NK-92 treated with Interleukin-12 subunit alpha and Interleukin-12 subunit beta, amount 100 ng/mL, for 24 hours (cell line): ENCODE measurements at places on chromosomes 16 and 17.

DNA sequence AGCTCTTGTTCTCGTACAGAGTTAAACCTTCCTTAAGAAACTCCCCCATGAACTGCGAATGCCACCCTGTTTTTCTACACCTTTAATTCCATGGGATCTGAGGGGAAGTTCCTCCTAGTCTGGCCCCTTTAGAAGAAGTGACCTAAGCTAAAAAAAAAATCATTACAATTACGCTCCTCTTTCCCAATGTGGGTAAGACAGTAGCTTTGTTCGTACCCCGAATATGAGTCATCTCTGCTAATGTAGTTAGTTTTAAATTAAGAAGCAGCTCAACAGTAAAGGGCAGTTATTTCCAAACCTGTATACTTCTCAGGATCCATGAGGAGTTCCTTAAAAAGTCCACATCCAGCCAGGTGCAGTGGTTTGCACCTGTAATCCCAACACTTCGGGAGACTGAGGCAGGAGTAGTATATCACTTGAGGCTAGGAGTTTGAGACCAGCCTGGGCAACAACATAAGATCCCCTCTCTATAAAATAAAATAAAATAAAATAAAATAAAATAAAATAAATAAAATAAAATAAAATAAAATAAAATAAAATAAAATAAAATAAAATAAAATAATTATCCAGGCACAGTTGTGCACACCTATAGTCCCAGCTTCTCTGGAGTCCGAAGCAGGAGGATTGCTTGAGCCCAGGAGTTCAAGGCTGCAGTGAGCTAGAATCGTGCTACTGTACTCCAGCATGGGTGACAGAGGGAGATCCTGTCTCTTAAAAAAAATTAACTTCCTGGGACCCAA is 26.1 kb downstream of the RCVRN start:
- no peak for DNase-seq

DNA sequence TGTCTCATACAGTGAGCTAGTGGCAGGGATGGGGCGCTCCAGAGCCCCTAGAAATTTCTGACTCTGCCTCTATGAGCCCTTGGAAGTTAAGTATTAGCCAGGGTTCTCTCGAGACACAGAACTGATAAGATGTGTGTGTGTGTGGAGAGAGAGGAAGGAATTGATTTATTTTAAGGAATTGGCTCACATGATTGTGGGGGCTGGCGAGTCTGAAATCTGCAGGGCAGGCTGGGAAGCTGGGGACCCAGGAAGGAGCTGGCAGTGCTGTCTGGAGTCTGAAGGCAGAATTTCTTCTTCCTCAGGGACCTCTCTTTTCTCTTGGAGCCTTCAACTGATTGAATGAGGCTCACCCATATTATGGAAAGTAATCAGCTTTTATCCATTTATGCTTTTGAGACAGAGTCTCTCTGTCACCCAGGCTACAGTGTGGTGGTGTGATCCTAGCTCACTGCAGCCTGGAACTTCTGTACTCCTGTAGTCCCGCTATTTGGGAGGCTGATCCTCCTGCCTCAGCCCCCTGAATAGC is 16.8 kb downstream of the LRRC75A start:
- no peak for DNase-seq

GRCh38 chr17:19242926-19243325 is 5.8 kb downstream of the EPN2 start:
- no peak for DNase-seq

GRCh38 chr16:66690106-66690847 is 6.3 kb downstream of the CMTM4 start:
- no peak for DNase-seq

GRCh38 chr17:18859256-18859655 is 1.3 kb downstream of the PRPSAP2 start:
- DNase-seq, result no peak

DNA sequence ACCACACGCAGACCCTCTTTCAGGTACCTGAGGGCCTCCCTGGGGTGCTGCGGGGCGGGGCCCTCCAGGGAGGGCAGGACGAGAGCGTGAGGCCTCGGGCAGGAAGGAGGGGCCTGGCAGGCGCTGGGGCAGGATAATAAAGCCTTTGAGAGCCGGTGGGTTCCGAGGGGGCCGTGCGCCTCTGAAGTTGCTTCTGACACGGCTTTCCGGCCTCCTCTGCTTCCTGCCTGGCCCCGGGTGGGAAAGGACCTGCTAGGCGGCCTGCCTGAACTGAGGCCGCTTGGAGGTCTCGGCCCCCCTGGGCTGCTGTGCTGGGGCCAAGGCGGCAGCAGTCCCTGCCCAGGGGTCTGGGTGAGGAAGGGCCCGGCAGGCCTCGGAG is 10.4 kb downstream of the CENPX start:
- no peak for DNase-seq

- no peak for DNase-seq
These were observed 177.7 kb downstream of the TMEM132E start for GRCh38 chr17:34757106-34757505.

- DNase-seq, result no peak
These were observed 5.2 kb upstream of the CDC42EP4 start for GRCh38 chr17:73316919-73317505.

DNA sequence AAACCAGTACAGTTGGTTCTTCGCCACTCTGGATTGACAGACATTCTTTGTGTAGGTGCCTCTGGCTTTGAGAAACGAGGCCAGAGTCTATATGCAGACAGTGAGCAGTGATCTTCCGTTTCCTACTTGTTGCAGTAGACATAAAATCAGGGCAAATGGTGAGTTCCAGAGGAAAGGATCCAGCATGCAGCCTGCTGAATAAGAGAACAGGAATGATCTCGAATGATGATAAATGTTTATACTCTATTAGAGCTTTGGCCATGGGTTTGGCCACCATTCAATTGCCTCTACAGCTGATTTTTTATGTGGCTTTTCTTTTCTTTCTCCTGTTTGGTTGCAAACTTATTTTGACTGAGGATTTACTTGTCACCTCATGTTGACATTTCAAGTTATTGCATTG is 286.7 kb downstream of the IRX3 start:
- DNase-seq, result no peak

DNA sequence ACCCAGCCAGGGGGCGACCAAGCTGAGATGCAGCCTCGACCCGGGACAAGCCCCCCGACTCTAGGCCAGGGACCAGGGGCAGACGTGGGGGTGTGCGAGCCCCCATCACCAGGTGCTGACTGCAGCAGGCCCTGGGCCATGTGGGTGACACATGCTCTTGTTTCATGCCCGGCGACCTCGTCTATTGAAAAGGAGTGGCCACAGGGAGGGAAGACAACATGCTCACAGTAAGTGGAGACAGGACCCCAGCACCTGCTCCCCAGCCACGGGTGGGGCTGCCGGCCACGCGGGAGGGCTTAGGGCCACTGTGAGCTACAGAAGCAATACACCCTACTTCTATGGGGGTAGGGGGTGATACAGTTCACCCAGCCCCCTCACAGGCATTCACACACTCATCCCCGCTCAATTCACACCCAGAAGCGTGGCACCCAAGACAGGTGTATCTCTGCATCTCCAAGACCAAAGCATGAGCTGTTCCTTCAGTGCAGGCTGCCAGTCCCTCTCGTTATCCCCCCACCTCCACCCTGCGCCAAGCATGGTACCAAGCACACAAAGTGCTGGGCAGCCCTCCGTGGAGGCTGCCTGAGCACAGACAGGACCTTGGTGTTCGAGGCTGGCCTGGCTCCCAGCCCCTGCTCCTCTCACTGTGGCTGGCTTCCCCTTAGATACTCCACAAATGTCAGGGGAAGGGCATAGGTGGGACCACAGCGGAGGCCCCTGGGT is 13.6 kb downstream of the VASN start:
- DNase-seq, result no peak

DNA sequence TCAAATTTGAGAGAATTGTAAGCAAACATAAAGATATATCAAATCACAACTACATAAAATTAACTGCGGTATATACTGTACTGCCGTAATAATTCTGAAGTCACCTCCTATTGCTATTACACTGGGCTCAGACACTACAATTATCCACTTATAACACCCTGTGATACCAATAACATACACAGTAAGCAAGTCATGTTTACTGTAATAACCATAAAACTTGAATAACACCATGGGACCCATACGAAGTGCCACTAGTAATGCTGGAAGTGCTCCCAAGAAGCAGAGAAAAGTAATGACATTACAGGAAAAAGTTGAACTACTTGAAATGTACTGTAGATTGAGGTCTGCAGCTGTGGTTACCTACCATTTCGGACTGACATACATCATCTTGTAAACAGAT is 24.0 kb downstream of the CMC2 start:
- DNase-seq, result no peak

DNA sequence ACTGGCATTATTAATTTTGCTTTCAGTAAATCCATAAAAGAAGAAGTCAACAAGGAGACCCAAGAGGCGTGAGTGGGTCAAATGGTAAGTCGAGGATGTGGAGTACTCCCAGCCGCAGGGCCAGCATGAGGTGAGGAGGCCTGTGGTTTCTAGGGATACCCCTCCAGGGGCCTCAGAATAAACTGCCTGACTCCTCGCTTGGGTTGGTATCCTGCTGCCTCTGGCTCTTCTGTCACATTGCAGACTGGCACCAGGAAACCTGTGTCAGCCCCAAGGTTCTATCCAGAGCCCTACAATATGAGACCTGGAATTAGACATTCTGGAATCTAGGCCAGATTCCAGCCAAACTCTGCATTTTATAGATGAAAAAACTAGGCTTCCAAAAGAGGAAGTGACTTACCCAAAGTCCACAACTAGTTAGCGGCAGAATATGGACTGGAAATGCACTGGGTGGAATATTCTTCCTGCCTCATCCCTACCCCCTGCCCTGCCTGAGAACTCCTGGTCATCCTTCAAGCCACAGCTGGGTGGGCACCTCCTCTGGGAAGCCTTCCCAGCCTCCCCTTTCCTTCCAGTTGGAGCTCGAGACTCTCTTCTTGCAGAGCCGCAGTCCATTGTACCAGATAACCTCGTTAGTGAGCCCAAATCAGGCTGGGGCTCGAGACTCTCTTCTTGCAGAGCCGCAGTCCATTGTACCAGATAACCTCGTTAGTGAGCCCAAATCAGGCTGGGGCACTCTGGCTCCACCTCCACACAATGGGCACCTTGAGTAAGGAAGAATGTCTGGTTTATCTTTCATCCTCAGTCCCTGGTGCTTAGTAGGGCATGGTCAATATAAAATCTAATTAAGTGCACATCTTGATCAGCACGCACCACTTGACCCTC is 22.6 kb downstream of the C17orf67 start:
- DNase-seq, result no peak

GRCh38 chr16:70255574-70255973 is 3.8 kb upstream of the EXOSC6 start:
- DNase-seq, result no peak

DNA sequence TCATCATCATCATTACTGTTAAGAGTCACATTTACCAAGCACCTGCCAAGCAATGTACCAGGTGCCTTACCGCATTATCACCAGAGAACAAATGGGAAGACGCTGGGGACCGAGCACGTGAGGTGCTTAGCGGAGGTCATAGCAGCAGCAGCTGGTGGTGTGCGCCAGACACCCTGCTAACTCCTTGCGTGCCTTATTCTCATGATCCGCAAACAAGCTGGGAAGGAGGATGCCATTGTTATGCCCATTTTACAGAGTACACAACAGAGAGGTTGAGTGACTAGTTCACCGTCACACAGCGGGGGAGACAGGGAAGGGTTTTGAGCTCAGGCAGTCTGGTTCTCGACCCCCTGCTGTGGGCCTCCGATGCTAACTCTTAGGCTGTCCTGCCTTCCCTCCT is 7.3 kb downstream of the ATP2A3 start:
- no peak for DNase-seq

DNA sequence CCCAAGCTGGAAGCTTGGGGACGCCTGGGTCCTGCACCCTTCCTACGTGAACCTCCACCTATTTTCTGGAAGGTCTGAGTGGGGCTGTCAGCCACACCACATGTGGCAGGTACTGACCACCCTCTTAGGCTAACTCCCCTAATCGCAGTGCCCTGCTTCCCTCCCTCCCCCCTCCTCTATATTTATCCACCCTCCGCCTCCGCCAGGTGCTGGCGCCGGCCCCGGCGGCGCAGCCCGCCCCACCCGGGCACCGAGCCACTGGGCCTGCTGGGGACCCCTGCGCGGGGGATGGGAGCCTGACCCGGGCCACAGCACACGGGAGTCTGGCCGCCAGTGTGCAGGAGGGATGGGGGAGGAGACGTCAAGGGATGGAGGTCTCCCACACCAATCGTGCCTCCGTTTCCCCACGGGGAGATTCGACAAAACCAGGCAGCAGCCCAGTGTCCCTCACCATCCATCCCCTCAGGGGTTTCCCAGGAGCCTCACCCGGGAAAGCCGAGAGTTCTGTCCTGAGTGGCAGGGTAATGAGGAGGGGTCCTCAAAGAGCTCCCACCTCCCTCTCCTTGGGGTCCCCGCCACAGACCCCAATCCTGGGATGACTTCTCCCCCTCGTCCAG is 1.3 kb downstream of the PLEKHH3 start:
- no peak for DNase-seq

DNA sequence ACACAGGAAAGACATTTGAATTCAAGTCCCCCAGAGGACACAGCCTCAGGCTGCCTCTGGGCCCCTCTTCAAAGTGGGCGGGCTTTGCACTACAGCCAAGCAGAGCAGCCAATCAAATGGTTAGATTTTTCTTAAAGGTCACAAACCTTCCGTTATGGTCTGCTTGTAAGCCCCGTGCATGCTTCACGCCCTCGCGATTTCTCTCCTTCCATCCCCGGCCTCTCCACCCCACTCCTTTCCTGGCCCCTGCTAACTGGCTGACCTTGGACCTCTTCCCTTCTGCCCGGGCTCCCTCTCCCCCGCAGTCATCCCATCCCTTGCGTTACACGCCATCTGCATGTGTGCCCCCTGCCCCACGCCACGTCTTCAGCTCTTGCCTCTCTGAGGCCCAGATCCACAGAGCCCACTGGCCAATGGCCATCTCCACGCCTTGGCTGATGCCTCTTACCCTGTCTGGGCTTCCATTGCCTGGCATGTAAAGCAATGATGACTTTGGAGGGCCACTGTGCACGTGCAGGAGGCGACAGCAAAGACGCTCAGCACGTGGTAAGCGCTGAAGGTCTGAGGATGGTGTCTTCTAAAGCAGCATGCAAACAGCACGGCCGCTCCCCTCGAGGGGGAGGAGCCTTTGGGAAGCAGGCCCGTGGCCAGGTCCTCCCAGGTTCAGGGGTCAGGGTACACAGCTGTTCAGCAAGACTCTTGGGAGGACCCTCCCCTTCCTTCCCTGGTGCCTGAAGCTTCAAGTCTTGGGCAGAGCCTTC is 86.8 kb downstream of the ZDHHC7 start:
- DNase-seq, result no peak

GRCh38 chr16:80883159-80883642 is 78.8 kb upstream of the CDYL2 start:
- no peak for DNase-seq

GRCh38 chr16:49213594-49213993 is 68.0 kb downstream of the CBLN1 start:
- no peak for DNase-seq
